Lower lobe of right lung (tissue), 2 donors: ENCODE measurements at places on chromosomes 2 and 18.

GRCh38 chr18:34844732-34845459 is 134.8 kb downstream of the DTNA start:
- no peaks in the 10 kb centered on the region for H3K36me3 ChIP-seq
- H3K4me1 ChIP-seq: no peaks in the 10 kb centered on the region
- no peaks in the 10 kb centered on the region for H3K27me3 ChIP-seq
- H3K27ac ChIP-seq: no peak overlapping the region
- no peak for DNase-seq

- H3K36me3 ChIP-seq: no peaks in the 10 kb centered on the region
- H3K27ac ChIP-seq: no peak overlapping the region
- H3K4me3 ChIP-seq: no peak overlapping the region
- no peak for DNase-seq
Measured at GRCh38 chr2:126849991-126850535, 48.6 kb upstream of the TEX51 start.

DNA sequence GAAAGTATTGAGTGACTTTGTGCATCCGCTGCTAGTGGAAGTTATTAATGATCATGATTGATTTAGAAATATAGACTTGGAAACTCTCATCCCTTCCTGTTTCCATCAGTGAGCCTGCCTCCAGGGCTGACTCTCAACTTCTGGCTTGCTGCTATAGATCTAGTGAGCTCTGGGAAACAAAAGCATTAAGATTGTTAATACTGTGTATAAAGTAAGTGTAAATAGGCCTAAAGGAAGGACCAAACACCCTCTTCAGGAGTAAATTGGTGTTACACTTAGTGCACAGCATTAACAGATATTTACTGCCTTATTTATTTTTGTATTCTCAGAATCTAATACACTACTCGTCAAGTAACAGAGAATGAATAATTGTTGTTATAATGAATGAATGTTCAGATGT is 285.6 kb downstream of the THSD7B start:
- H3K27me3 ChIP-seq: no peaks in the 10 kb centered on the region
- H3K27ac ChIP-seq: no peak overlapping the region
- H3K4me1 ChIP-seq: no peaks in the 10 kb centered on the region
- DNase-seq: no peak
- H3K36me3 ChIP-seq: no peaks in the 10 kb centered on the region

DNA sequence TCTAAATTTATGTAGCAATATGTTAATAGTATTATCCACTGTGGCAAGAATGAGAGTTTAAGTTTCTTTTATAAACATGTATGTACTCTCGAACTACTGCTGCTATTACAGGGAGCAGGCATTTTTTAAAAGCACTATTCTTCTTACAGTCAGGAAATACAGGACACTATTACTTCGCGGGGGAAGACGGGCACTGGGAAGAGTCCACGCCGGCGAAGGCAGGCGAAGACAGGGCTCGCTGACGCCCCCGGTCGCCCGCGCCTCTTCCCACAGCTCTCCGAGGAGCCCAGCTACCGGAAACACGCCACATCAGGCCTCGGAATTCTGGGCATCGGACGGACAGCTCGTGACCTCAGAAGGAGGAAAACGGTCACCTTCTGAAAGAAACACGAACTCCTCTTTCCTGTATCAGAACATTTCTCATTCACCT is 90.2 kb downstream of the FAM161A start:
- DNase-seq: peak; percentile 84
- peak overlapping the region; percentile 69 for H3K4me3 ChIP-seq
- H3K27ac ChIP-seq: peak overlapping the region; percentile 99
- H3K4me1 ChIP-seq: peaks cover 8% of the 10 kb centered on the region

DNA sequence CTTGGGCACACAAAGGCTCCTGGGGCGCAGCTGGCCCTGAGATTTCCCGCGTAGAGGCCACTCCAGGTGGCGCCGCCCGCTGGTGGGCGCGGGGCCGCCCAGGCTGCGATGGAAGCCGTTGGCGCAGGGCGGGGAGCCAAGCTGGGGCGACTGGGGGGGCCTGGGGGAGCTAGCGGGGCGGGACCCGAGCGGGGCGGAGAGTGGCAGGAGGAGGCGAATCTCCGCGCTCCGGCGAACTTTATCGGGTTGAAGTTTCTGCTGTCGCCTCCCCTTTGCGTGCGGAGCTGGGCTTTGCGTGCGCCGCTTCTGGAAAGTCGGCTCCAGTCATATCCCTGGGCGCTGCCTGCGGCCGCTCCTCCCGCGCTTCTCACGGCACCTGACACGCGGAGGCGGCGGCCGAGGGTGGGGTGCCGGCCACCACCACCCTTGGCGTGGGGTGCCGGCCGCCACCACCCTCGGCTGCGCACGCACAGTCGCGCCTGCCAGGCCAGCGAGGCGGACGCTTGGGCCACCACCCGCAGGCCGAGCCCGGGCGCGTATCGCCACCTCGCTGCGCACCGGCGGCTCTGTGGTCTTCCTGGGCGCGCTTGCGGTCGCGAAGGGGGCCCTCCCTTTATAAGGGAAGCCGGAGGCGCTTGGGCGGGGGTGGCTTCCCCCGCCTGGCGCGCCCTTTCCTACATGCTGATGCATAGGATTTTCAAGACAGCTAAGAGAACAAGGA is 919 bp upstream of the CYP1B1 start:
- H3K27me3 ChIP-seq: peaks cover 18% of the 10 kb centered on the region
- H3K36me3 ChIP-seq: no peaks in the 10 kb centered on the region
- H3K27ac ChIP-seq: peak overlapping the region; percentile 92
- peak overlapping the region; percentile 65 for H3K4me3 ChIP-seq

DNA sequence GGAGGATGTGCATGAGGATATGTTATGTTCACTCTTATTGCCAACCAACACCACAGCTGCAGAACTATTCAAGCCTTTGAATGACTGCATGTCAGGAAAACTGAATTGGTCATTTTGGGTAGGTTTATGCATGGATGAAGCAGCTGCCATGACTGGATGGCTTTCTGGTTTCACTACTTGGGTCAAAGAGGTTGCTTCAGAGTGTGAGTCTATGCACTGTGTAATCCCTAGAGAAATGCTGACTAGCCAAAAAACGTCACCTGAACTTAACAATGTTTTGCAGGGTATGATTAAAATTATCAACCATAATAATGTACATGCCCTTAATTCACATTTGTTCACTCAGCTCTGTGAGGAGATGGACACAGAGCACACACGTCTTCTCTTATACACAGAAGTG is 206.7 kb upstream of the RBBP8 start:
- H3K4me3 ChIP-seq: no peak overlapping the region
- no peaks in the 10 kb centered on the region for H3K36me3 ChIP-seq
- no peaks in the 10 kb centered on the region for H3K27me3 ChIP-seq
- no peaks in the 10 kb centered on the region for H3K4me1 ChIP-seq

DNA sequence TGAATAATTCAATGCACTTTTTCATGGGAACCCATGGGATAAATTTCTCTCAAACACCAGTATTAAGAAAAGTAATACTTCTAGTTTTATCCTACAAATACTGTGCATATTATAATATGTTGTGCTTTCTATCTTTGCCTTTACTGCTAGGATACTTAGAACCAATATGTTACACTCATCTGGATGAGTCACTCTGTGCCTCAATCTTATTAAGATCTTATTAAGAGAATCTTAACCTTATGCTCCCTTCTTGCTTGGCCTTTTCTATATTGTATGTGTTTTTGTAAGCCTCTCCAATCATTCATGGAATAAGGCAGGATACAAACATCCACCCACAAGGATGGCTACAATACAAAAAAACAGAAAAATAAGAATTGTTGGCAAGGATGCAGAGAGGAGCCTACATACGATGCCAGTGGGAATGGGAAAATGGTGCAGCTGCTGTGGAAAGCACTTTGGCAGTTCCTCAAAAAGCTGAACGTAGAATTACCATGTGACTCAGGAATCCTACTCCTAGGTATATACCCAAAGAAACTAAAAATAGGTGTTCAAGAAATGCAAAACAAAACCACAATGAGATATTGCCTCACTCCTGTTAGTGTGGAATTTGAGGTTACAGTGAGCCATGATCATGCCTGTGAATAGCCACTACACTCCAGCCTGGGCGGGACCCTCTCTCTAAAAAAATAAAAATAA is 10.7 kb upstream of the TWSG1 start:
- H3K27ac ChIP-seq: no peak overlapping the region
- no peaks in the 10 kb centered on the region for H3K27me3 ChIP-seq
- no peak overlapping the region for H3K4me3 ChIP-seq
- DNase-seq: no peak
- H3K36me3 ChIP-seq: no peaks in the 10 kb centered on the region

- H3K4me3 ChIP-seq: no peak overlapping the region
- H3K27me3 ChIP-seq: no peaks in the 10 kb centered on the region
- no peaks in the 10 kb centered on the region for H3K4me1 ChIP-seq
- H3K36me3 ChIP-seq: peaks cover 26% of the 10 kb centered on the region
- no peak for DNase-seq
- no peak overlapping the region for H3K27ac ChIP-seq
Measured at GRCh38 chr2:171550613-171551012, 28.3 kb downstream of the CYBRD1 start.

DNA sequence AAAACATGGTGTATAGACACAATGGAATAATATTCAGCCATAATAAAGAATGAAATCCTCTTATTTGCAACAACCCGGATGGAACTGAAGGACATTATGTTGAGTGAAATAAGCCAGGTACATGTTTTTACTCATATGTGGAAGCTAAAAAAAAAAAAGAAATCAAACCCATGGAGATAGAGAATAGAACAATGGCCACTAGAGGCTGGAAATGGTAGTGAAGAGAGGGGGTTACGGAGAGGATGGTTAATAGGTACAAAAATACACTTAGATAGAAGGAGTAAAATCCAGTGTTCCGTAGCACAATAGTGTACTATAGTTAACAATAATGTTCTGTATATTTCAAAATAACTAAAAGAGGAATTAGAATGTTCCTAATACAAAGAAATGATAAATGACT is 12.8 kb upstream of the KIAA2012 start:
- H3K27me3 ChIP-seq: no peaks in the 10 kb centered on the region
- DNase-seq: no peak
- H3K4me1 ChIP-seq: peaks cover 11% of the 10 kb centered on the region
- no peak overlapping the region for H3K4me3 ChIP-seq
- H3K27ac ChIP-seq: no peak overlapping the region

DNA sequence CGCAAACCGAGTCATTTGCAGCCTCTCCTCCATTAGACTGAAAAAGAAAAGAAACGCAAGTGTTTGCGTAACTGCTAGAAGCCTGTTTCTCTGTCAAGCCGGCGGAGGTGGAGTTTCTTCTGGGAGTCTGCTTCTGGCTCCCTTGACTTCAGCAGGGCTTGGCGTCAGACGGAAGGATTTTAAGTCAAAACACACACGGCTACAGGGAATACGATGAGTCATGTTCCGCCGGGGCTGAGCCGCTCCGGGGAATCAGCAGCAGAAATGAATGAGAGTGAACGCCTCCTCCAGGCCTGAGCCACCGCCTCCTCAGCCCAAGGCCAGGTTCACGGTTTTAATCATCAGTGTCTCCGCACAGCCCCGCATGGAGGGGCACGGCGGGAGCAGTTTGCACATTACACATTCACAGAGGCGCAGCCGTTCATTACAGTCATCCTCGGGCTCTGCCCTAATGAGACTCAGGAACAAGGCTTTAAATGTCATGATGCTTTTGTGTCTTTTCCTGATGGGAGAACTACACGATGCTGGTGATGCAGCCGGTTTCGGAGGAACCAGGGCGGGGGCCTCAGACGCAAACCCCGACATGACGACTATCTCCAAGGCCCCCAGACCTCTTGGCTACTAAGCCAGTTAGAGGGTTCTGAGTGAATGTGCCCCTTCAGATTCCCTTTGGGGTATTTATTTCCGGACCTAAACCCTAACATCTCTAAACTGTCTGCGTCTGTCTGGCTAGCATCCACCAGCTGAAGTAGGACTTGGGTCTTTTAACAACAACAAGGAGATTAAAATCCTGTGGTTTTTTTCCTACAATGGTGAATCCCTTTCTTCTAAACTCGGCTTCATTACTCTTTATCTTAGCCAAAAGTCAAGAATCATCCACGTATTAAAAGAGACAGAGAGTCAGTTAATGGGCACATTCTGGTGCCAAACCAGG is 11.1 kb upstream of the SCG2 start:
- H3K27ac ChIP-seq: no peak overlapping the region
- peak overlapping the region; percentile 34 for H3K4me3 ChIP-seq
- H3K4me1 ChIP-seq: peaks cover 4% of the 10 kb centered on the region
- peaks cover 8% of the 10 kb centered on the region for H3K27me3 ChIP-seq

DNA sequence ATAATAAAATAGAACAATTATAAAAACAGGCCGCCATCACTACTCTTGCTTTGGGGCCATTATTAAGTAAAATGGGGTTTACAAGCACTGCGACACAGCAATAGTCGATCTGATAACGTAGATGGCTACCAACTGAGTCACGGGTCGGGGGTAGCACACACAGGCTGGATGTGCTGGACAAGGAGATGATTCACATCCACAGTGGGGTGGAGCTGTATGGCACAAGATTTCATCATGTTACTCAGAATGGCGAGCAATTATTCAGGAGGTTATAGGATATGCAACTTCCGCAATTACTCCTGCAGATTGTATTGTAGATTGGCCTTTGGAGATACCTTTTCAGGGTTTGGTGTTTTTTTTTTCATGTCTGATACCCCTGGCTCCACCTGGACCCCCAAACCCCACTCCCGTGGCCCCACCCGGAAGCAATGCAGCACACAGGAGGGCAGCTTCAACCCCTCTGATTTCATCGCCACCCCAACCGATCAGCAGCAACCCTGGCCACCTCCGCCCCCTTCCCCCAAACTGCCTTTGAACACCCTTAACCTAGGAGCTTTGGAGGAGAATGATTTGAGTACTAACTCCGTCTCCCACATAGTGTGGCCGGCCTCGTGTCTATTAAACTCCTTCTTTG is 21.4 kb upstream of the MLPH start:
- no peak overlapping the region for H3K4me3 ChIP-seq
- H3K36me3 ChIP-seq: no peaks in the 10 kb centered on the region
- H3K27me3 ChIP-seq: no peaks in the 10 kb centered on the region
- DNase-seq: no peak
- no peaks in the 10 kb centered on the region for H3K4me1 ChIP-seq
- no peak overlapping the region for H3K27ac ChIP-seq

GRCh38 chr2:19491796-19492195 is 133.4 kb upstream of the OSR1 start:
- DNase-seq: no peak
- no peak overlapping the region for H3K4me3 ChIP-seq
- H3K27me3 ChIP-seq: no peaks in the 10 kb centered on the region
- peaks cover 4% of the 10 kb centered on the region for H3K4me1 ChIP-seq
- no peaks in the 10 kb centered on the region for H3K36me3 ChIP-seq

DNA sequence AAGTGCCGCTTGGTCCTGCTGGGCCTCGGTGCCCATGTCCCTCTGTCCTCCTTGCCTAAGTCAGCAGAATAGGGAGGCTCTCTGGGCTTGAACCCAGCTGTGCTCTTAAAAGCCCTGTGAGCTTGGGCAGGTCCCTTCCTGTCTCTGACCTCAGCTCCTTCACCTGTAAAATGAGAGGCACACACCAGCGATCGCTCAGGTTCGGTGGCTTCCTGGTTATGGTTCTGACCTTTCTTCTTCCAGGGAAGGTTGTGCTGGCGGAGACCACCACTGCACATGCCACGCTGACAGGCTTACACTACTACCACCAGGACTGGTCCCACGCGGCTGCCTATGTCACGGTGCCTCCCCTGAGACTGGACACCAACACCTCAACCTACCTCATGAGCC is 36.1 kb upstream of the MAPRE3 start:
- no peaks in the 10 kb centered on the region for H3K36me3 ChIP-seq
- no peak overlapping the region for H3K4me3 ChIP-seq
- H3K27me3 ChIP-seq: peaks cover 10% of the 10 kb centered on the region
- no peaks in the 10 kb centered on the region for H3K4me1 ChIP-seq
